Foreskin keratinocyte (primary cell): ENCODE measurements at places on chromosomes 7 and 10. TPM values are rescaled to one million over a fixed set of nuclear protein-coding genes. Genes with fewer than 3 reads are reported as not detected.

- DNase-seq, result peak; percentile 73
Measured at GRCh38 chr10:88150339-88150738, 286.9 kb downstream of the PTEN start.

DNA sequence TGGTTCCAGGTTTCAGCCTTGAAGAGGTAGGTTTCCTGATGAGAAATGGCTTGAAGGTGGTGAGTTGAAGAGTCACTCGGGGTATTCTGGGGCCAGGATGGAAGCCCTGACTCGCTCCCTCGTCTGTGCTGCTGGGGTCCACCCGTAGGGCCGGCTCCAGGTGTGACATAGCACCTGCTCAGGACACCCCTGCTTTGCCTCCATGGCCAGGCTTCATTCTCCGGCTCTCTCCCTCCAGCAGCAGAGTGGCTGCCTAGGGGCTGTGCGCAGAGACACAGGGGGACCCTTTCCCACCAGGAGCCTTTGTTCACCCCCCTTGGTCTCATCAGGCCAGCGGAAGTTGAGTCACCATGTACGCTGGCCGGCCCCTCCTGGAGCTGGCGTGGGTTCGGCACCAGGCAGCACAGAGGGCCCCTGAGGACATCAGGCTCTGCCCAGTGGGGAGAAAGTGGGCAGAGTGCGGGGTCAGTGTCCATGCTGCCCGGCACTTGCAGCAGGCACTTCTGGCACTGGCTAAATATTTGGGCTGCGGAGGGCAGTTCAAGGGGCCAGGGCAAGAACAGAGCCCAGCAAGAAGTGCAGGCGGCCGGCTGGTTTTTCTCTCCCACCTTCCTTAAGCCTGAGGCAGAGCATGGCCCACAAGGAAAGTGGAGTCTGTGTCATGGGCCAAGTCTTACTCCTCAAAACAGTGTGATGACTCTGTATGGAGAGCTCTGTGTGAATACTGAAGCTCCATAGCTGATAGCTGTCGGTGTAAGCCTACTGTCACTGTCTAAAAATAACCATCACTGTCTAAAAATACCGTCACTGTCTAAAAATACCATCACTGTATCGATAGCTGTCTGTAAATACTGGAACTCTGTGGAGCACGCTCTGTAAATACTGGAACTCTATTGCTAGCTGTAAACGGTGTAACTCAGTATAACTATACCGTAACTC is 3.7 kb upstream of the PRKAR1B start:
- DNase-seq, result no peak

DNA sequence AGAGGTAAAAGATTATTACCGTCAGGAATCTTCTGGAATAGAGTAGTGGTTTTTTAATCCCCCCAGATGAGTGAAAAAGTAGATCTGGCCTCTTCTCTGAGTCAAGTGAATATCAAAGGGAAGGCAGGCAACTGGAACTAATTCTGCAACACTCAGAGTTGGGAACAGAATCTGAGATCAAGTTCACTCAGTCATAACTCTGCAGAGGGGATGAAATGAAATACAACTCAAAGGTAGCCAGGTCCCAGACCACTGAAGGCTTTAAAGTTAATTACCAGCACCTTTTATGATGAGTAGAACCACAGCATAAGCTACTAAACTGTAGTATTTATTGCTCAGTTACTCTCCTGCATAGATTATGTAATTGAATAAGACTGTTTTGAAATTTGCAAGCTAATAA is 455.6 kb upstream of the AKR1E2 start:
- DNase-seq, result no peak

DNA sequence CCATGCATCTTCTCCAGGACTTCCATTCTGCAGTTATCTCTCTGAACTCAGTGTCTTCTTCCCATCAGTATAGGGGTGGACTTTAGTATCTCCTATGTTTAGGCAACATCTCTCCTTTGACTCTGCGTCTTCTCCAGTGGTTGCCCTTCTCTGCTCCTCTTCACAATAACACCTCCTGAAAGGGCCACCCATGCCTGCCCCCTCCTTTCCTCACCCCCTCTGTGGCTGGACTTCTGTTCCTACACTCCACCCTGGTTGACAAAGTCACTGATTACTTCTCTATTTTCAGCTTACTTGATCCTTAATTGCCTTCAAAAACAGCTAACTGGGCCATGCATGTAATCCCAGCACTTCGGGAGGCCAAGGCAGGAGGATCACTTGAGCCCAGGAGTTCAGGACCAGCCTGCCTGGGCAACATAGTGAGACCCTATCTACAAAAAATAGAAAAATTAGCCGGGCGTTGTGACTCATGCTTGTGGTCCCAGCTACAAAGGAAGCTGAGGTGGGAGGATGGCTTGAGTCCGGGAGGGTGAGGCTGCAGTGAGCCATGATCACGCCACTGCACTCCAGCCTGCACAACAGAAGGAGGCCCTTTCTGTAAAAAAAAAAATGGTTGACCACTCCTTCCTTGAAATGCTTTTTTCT is 13.7 kb downstream of the SRGN start:
- DNase-seq, result no peak

The MBLAC1 gene
- 1.1 and 1.7 TPM in 2 replicates for polyA plus RNA-seq

DNA sequence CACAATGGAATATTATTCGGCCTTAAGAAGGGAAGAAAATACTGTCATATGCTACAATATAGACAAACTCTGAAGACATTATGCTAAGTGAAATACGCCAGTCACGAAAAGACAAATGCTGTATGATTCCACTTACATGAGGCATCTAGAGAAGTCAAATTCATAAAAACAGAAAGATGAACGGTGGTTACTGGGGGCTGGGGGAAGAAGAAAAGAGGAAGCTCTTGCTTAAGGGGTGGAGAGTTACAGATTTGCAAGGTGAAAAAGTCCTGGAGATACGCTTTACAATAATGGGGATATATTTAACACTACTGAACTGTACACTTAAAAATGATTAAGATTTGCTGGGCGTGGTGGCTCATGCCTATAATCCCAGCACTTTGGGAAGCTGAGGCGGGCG is 49.0 kb downstream of the PSMC2 start:
- no peak for DNase-seq

DNA sequence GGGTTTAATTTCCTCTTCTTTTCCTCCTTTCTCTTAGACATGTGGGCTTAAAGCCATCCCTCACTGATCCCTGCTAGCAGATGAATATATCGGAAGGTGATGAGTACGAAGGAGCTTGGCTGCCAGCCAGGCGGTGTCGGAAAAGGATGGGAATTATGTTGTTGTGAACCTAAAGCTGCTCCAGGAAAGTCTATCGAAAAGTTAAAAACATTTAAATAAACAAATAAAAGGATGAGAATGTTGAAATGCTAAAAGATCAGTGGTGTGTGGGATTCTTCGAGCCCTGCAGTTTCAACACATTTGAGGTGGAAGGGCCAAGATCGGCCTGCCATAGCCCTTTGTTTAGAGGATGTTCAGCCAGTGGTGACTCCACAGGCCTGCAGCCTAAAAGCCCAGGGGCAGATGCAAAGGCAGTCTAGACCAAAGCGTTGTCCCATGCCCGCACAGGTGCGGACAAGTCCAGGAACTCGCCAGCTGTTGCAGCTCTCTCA is 107.9 kb downstream of the JCAD start:
- peak; percentile 89 for DNase-seq

The FGFBP3 gene
- polyA plus RNA-seq, result 0.29 and 0.42 TPM in 2 replicates

GRCh38 chr10:26931223-26931622 is 70.5 kb upstream of the ABI1 start:
- DNase-seq, result no peak
